ENCODE measurements at places on chromosomes 16 and 17.

- DNase-seq = no peak
Observed at GRCh38 chr16:83233153-83233552, 574.6 kb upstream of the HSBP1 start.

DNA sequence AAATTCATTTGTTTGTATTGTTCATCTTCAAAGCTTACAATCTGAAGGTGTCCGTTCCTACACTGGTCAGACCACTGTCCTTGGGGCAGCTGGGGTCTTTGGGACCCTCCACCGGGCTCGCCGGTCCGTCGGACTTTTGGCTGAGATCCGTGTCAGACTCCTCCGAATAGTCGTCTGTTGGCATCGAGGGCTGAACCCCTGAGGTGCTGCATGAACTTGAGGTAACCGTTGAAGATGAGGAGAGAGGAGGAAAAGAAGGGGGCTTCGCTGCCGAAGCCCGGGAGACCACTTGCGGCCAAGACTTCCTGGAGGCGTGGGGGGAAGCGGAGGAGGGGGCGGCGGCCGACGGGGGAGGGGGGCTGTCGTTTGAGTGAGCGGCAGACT lies 260.8 kb downstream of the ZFHX3 start:
- DNase-seq = no peak

- DNase-seq = no peak
Observed at GRCh38 chr17:81465910-81466309, 46.7 kb downstream of the ACTG1 start.

DNA sequence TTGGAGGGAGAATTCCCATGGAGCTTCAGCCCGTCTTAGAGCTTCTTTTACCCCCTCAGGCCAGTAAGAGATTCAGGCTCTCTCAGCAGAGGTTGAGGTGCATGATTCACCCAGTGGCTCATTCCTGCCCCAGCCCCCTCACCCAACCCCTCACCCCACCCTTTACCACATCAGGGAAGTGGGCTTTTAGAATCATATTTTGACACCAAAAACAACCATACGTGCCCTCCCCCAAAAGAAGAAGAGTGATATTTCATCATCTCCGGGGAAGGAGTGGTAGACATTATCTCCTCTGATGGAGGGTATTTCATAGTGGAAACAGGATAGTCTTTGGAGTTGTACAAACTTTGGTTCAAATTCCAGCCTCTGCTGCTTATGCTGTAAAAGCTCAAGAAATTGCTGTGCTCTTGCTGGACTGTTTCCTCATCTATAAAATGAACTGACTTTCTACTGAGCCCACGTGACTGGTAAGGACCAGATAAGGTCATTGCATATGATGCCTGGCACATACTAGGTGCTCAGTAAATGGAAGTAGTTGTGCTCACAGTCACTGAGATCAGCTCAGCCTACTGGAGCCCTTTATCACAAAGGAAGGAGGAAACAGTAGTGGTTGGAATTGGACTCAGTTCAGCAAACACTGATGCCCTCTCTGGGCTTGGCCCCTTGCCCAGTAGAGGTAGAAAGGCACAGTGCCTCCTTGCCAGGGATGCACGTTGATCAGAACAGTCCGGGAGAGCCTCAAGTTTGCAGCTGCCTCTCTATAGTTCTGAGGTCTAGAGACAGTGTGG lies 18.3 kb upstream of the CCL5 start:
- DNase-seq = no peak

GRCh38 chr17:28811651-28812090 lies 30.9 kb downstream of the FAM222B start:
- DNase-seq = no peak

GRCh38 chr17:55770196-55770870 lies 19.5 kb downstream of the PCTP start:
- DNase-seq = no peak

- DNase-seq = no peak
Observed at GRCh38 chr17:40518401-40519088, 17.1 kb upstream of the TNS4 start.

DNA sequence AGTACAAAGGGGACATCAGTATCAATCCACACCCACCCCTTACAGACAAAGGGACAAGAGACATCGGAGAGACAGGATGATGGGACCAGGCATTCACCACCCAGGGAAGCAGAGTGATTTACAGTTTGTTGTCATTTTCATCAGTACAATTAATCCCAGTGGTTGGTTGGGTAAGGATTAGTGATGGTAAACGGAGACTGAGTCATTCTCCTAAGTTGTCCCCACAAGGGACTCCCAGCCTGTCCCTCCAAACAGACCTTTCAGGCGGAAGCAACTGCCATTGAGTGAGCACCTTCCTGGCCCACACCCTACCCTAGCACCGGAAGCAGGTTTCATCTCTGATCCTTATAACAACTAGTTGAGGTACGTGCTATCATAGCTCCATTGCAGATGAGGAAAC lies 11.2 kb downstream of the PPL start:
- DNase-seq = no peak

- no peak for DNase-seq
Observed at GRCh38 chr17:64377769-64378282, 12.8 kb downstream of the PECAM1 start.

DNA sequence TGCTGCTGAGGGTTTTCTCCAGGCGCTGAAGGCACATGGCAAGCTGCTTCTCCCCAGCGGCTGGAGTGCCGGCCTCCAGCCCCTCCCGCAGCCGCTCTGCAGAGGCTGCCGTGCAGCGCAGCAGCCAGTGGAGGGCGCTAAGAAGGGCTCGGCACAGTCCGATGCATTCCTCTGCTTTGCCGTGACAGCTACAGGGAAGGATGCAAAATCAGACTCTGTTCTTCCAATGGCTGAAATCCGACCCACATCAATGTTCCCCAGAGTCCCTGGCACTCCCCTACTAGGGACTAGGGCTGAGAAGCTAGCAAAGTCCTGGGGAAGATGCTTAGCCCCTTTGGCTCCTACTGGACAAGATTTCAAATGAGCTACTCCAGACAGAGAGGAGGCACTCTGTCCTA lies 19.0 kb downstream of the MED24 start:
- DNase-seq = no peak

- DNase-seq = no peak
Observed at GRCh38 chr17:80030730-80031410, 4.8 kb downstream of the TBC1D16 start.

GRCh38 chr16:14364386-14365199 lies 265.5 kb downstream of the PARN start:
- no peak for DNase-seq

DNA sequence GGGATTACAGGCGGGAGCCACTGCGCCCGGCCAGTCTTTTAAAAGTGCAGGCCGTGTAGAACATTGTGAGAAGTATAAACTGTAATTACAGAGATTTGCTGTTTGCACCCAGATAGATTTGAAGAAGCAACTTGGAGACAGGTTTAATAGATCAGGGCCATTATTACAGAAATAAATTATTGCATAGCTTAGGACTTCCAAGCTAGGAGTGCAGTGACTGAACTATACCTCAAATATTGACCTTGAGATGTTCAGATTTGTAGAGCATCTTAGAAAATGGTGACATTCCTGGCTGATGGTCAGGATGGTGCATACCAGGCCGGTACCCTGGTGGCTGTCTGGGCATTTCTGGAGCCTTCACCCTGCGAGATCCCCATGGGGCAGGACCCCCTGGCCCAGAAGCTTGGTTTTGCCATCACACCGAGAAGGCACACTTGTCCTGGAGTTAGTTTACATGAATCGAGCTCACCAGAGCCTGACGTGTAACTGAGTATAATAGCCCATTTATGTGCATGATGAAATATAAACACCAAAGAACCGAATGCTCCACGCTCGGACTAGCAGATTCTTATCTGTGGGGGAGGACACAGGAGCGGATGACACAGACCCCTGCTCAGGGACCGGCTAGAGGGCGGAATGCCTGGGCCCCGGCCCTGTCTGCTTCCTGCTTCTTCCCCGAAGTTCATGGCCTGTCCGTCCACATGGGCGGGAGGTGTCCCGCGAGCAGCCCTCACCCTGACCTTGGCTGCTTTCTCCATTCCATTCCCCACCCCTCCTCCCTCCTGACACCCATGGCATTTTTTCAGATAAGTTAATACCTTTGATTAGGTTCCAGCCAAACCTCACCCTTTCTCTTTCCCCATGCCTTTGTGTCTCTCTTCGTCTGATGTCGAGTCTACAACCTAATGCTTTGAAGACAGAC lies 32.1 kb downstream of the CCDC40 start:
- DNase-seq = no peak

GRCh38 chr16:70777496-70777895 lies 23.5 kb downstream of the VAC14 start:
- DNase-seq = no peak

- DNase-seq = no peak
Observed at GRCh38 chr17:34486761-34487160, 92.6 kb upstream of the TMEM132E start.
